ENCODE measurements at places on chromosomes 3 and 15.

GRCh38 chr3:43132193-43132592, 26.3 kb upstream of the POMGNT2 start:
- DNase-seq = no peak

DNA sequence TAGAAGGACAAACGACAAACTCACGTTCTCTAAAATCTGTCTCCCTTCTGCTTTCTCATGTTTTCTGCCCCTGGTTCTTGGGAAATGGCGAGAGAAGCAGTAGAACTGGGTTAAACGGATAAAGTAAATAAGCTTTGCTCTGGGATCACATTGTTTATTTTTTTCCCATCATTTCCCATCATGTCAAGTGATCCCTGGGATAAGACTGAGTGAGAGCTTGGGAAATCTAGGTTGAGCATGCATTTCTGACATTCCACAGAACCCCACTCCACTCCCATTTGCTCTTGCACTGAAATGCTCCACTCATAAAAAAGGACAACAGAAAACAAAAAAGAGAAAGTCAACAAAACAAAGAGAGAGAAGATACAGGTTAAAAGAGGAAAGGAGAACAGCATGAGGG, 69.1 kb downstream of the SEMA6D start:
- no peak for DNase-seq

DNA sequence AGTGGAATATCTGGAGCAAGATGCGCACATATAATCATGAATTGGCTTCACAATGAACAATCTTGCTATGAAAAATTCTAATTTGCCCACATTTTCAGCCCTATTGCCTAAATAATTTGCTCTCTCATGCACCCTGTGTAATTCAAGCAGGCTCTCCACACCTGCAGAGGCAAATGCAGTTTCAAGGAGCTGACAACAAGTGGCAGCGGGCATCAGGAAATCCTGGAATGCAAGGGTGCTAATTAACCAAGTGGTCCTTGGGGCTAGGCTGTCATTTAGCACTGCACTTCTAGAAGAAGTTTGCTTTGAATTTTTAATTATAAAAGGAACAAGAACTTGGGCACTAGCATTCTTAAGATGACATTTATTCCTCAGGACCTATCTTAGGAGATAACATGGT, 56.3 kb upstream of the ICE2 start:
- DNase-seq = no peak

DNA sequence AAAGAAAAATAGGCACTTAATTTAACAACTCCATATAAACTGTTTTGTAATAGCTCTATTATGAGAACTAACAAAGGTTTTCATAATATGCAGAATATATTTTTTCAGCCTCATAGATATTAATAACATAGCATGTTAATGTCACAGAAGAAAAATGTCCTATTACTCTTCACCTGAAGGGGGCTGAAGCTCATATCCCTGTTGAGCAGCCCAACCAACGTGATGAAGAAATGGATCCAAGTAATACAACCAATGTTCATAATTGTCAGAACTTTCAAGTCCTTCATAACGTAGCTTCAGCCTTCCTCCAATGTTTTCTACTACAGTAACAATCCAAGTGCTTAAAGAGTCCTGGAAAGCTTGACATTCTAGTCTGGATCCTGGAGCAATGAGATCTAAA, 34.5 kb upstream of the STIMATE start:
- no peak for DNase-seq

- no peak for DNase-seq
Measured at GRCh38 chr3:173826416-173826815, 428.9 kb downstream of the NLGN1 start.

DNA sequence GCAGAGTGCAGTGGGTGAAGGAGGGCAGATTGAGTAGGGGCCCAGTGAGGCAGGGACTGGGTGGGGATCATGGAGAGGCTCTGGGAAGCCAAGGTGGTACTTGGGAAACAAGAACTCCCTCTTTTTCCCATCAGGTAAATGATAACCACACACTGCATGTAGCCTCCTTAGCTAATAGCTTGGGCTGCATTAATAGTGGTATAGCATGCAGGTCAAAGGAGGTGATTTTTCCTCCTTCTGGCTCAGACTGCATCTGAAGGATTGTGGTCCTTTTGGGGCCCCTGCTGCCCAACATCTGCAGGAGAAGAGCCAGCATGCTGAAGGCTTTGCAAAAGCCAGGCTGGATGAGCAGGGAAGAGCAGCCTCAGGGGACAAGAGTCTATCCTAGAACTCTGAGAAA, 45.4 kb downstream of the PPCDC start:
- no peak for DNase-seq

- DNase-seq = no peak
Measured at GRCh38 chr3:189561256-189561655, 69.9 kb upstream of the TP63 start.

DNA sequence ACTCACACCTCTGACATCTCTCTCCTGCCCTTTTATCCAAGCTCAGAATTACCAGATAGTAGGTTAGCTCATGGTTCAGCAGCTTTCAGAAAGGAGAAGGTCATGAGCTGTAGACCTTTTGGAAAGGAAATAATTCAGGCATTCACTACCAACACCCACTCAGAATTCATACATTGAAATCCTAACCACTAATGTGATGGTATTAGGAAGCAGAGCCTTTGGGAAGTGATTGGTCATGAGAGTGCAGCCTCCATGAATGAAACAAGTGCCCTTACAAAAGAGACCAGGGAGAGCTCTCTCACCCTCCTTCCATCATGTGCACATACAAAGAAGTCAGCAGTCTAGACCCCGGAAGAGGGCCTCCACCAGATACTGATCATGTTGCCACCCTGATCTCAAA, 315.8 kb upstream of the CCDC54 start:
- no peak for DNase-seq

DNA sequence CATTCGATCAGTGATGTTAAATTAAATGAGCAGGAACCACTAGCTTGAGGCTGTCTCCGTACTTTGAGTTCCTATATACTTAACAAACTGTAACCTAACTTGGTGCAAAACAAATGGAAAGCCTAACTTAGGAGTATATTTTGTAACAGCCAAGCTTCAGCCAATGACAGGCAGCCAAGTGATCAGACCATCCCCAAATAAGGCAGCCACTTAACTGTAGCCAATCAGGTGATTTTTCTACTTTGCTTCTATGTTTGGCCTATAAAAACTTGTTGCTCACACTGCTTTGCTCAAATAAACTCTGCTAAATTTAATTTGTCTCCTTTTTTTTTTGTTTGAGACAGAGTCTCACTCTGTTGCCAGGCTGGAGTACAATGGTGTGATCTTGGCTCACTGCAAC, 19.3 kb upstream of the ZNF770 start:
- no peak for DNase-seq

- peak; percentile 57 for DNase-seq
Measured at GRCh38 chr15:78007964-78008886, 69.3 kb downstream of the TBC1D2B start.

- DNase-seq = no peak
Measured at GRCh38 chr15:42285034-42285433, 11.8 kb upstream of the TMEM87A start.

- no peak for DNase-seq
Measured at GRCh38 chr3:106302451-106303221, 433.8 kb upstream of the CBLB start.

- peak; percentile 14 for DNase-seq
Measured at GRCh38 chr3:31550452-31551251, 17.9 kb downstream of the STT3B start.

DNA sequence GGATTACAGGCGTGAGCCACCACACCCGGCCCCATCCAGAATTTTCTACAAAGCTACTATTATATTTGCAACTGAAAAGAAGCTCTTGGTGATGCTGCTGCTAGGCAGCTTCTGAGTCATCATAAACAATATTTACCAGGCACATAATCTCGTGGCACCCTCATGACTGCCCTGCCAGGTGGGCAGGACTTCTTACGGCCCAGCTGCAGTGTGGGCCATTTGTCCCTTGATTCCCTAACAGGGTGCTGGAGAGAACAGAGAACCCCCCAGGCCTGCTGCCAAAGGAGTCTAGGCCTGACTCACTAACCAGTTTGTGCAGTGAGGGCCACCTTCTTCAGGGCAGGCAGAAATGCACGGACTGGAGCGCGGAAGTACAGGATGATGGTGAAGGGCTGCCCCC, 4.9 kb downstream of the EPB42 start:
- no peak for DNase-seq

DNA sequence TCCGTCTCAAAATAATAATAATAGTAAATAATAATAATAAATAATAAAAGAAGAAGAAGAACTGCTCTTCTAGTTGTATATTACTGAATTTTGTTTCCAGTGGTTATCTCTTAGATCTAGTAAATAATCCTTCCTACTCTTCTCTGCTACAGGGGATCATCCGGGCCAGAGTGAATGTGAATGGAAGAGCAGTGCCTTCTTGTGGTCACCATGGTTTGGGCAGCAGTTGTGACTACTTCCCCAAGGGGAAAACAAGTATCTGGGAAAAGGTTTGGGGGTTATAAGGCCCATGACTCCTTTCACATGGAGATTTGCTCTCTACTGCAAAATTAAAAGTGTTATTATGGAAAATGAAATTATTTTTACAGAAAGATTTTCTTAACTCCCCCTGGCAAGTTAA, 5.5 kb upstream of the OR5K1 start:
- DNase-seq = no peak

- peak; percentile 95 for DNase-seq
Measured at GRCh38 chr3:129195731-129196256, 12.1 kb upstream of the CNBP start.

GRCh38 chr3:155714295-155714718, 30.6 kb downstream of the PLCH1 start:
- no peak for DNase-seq

DNA sequence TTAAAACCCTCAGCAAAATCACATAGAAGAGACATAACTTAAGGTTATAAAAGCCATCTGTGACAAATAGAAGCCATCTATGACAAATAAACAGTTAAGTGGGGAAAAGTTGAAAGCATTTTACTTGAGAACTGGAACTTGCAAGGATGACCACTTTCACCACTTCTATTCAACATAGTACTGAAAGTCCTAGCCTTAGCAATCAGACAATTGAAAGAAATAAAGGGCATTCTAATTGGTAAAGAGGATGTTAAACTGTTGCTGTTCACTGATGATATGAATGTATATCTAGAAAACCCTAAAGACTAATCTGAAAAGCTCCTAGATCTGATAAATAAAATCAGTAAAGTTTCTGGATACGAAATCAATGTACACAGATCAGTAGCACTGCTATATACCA, 186.9 kb upstream of the SATB1 start:
- no peak for DNase-seq

- DNase-seq = no peak
Measured at GRCh38 chr3:78799681-78800080, 968.1 kb downstream of the ROBO1 start.

DNA sequence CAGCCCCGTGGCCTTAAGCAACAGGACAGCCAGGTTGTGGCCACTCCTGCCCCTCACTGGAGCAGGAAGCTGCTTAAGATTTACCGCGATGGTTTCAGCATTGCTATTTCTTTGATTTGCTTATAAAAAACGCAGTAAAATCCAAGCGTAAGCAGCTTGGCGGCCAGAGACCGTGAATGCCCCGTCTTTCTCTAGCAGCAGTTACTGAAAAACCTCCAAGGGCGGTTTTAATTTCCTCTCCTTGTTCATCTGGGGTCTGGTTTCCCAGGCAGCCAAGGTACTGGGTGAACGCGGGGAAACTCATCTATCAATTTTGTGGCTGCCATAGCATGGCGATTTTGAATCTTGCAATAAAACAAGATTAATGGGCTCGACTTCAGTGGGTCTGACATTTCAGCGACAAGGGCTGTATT, 130.3 kb downstream of the MINAR1 start:
- peak; percentile 18 for DNase-seq

DNA sequence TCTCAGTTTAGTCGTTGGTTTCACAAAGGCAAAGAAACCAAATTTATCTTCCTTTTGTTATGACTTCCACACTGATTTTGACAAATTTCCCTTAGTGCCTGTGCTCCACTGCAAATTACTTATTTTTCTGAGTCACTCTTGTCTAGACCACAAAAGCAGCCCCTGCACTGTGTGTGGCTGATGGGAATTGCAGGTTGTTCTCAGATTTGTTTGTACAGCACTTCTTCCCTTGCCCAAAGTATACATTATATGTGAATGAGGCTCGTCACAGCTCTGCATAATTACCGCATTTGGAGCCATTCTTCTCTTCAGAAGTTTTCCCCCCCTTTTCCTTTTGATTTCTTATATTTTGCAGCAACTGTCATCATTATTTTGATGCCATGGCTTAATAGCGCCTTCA, 354.2 kb upstream of the IL12A start:
- DNase-seq = peak; percentile 80

DNA sequence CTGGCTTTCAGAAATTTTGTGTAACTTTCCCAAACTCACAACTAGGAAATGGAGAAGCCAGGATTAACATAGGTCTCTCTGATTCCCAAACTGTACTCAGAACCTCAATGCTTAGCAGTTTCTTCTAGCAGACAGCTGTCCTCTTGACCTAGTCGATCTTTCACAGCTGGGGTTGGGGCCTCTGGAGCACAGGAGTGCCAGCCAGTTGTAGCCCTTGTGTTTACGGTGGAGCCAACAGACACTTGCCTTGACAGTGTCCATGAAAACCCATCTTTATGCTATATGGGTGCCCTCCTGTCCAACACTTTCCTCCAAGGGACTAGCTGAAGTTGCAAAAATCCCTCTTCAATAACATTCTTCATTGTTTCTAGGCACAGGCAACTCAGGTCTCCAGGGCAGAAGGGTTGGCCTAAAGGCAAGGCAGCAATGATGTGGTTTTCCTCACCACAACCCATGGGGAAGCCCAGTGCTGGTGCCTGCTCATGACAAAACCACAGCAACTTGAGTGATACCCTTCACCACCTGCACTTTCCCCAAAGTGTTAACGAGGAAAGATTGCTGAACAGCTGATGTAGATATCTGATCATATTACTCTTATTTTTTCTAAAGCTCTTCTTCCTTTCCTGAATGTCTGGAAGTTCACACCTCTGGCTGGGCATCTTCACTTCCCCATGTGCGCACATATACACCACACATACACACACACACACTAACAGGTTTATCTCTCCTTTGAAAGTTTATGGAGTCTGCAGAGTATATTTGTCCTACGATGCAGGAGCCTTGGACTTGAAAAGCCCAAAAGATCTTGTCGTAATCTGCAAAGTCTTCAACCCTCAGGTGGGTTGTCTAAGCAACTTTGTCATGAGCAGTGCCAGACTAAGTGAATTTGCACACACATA, 11.0 kb upstream of the KNG1 start:
- DNase-seq = no peak

- DNase-seq = peak; percentile 71
Measured at GRCh38 chr3:64921281-64922065, 233.7 kb upstream of the ADAMTS9 start.

DNA sequence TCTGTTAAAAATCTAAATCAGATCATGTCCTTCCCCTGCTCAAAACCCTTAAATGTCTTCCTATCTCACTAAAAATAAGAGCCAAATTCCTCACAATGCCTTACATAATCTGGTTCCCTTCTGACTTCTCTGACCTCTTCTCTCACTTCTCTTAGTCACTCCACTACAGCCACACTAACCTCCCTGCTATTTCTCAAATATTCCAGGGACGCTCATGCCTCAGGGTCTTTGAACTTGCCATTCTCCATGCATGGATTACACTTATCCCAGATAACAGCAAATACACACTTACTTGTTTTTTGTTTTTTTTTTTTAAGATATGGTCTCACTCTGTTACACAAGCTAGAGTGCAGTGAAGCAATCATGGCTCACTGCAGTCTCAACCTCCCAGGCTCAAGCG, 8.5 kb downstream of the TP53BP1 start:
- no peak for DNase-seq

- DNase-seq = no peak
Measured at GRCh38 chr15:69061414-69061842, 46.9 kb downstream of the NOX5 start.

- no peak for DNase-seq
Measured at GRCh38 chr3:183581496-183582155, 26.1 kb upstream of the KLHL6 start.
